ENCODE measurements at places on chromosomes 11 and 22.

DNA sequence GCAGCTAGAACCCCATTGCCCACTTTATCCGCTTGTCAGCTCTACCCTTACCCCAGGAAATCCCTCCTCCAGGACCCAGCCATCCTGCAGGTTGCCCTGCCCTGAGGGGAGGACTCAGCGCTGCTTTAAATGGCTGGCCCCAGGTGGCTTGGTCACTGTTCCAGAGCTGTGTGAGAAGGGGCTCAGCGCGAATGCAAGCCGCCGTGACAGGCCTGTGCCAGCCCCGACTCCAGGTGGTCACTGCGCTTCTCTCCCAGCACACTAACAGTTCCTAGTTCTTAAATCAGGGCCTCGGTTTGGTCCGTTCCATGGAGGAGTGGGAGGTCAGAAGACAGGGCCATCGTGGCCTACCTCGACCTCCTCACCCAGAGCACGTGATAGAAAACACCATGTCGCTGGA, 65.7 kb upstream of the TBCEL start:
- DNase-seq = no peak

GRCh38 chr11:72405009-72405408, 29.3 kb downstream of the CLPB start:
- DNase-seq = no peak

DNA sequence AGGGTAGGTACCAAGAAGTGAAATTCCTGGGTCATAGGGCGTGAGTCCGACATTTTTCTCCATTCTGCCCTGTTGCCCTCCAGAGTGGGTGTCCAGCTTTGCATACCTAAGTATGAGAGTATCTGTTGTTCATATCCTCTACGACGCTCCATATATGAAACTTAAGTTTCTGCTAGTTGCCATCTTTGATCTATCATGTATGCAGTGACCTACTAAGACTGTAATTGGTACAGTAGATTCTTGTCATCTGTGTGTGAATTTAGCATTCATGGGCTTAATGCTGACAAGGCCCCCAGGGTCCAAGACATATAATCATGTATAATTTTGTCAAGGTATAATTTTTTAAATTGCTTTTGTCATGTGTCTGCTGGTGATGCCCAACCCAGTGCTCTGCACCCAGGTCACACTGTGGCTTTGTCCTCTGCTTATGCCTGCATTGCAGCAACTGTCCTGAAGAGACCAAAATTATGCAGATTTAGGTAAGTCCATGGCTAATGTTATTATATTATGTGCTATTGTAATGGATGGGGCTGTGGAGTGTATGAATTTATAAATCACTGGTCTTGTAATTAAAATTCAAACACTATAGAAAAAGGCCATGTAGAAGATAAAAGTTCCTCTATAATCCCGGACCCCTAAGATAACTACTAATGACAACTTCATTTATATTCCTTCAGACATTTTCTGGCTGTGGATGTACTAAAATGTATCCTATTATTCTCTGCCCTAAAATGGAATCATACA, 12.2 kb downstream of the NEAT1 start:
- no peak for DNase-seq

DNA sequence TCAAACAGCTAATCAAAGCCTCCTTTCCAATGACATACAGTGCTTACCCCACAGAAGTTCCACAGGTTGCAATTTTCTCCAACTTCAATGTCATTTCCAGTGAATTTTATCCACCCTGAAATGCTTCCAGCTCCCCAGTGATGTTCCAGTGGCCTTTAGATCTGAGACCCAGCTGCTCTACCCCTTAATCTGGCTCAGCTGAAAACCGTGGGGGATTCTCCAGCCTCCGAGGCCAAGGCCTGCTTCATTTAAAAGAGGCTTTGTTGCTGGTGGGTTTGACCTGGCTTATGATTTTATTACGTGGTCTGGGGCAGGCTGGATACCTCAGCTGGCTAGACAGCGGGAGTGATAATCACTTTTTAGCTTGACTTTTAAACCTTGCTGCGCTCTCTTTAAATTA, 10.9 kb downstream of the HEPHL1 start:
- DNase-seq = no peak

- DNase-seq = no peak
Measured at GRCh38 chr22:30813936-30814335, 119.3 kb downstream of the OSBP2 start.

GRCh38 chr11:122044086-122044485, 71.9 kb downstream of the BLID start:
- no peak for DNase-seq

Measured in D721Med (cell line).